ENCODE measurements at places on chromosomes 5 and 9. TPM values are rescaled to one million over a fixed set of nuclear protein-coding genes. Genes with fewer than 3 reads are reported as not detected.

CCDC183 gene
- polyA plus RNA-seq = 0.62 TPM

PCDHB12 gene
- polyA plus RNA-seq = not detected

SLC6A7 gene
- not detected for polyA plus RNA-seq

HAVCR2 gene
- 2.2 TPM for polyA plus RNA-seq

CDC20B gene
- not detected for polyA plus RNA-seq

SPAAR gene
- polyA plus RNA-seq = not detected

CLIC3 gene
- polyA plus RNA-seq = 0.77 TPM

CMYA5 gene
- polyA plus RNA-seq = 0.08 TPM

IL7R gene
- 690 TPM for polyA plus RNA-seq

SLC46A2 gene
- polyA plus RNA-seq = 0.12 TPM

PDE8B gene
- polyA plus RNA-seq = not detected

SV2C gene
- polyA plus RNA-seq = not detected

ARSI gene
- not detected for polyA plus RNA-seq

Data from naive thymus-derived CD4-positive, alpha-beta T cell (primary cell).